ENCODE measurements at places on chromosomes 12 and 14. TPM values are rescaled to one million over a fixed set of nuclear protein-coding genes. Genes with fewer than 3 reads are reported as not detected.

Gene LBHD2
- 0.18 TPM for total RNA-seq

Gene TOMM20L
- total RNA-seq = not detected

Gene NCAPD2
- 79.8 TPM for total RNA-seq

Gene TGM1
- total RNA-seq = 0.68 TPM

Gene VWF
- 0.14 TPM for total RNA-seq

Gene SDR9C7
- not detected for total RNA-seq

Gene ZDHHC17
- total RNA-seq = 8.8 TPM

Gene A2ML1
- not detected for total RNA-seq

Gene ESRRB
- 0.30 TPM for total RNA-seq

Gene CELA1
- total RNA-seq = not detected

Gene ATP5MC2
- 658 TPM for total RNA-seq

Gene LRIG3
- total RNA-seq = 7.2 TPM

Gene SMARCD1
- total RNA-seq = 75.1 TPM

Gene RIN3
- total RNA-seq = 25.1 TPM

Gene FAM186B
- total RNA-seq = 0.08 TPM

Gene NPC2
- total RNA-seq = 208 TPM

Data from A549 treated with DMSO at 1 μM for 4 hours (cell line).